ENCODE measurements at places on chromosomes 12 and 14.

DNA sequence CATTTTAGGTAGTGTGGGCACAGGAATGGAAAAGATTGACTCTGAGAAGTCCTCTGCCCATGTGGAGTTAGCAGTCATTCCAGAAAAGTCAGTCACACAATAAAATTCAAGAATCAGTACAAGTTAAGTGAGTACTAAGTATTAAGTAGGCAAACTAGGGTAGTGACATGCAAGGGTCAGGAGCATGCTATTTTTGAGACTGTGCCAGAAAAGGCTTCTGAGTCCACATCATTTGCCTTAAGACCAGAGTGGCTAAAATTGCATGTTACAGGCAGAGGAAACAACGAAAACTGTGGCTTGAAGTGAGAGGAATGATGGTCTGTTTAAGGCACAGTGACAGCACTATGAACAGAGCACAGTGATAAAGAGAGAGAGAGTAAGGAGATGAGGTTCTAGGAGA lies 108.9 kb downstream of the SLC6A15 start:
- no peak for DNase-seq

DNA sequence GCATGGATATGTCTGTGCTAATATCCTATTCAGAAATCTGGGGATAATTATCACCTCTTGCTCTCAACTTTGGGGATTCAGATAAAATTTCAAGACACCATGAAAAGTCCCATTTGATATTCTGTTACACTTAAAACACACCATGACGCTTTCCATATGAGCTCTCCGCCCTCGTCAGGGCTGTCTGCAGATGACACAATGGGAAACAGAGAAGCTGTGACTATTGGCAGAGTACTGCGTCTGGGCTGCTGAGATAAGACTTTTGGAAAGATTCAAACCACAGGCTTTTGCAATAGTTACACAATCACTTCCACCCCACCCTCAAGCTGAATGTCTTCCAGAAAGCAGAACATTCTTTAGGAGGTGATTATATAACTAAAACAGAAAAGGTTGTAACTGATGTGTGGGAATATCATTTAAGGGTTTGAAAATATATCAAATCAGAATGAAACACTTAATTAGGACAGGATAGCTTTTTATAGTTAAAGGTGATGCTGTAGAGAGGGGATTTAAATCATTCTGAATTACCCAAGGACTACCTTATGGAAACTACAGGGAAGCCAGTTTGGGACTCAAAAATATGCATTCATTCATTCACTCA lies 75.3 kb upstream of the TMPO start:
- peak; percentile 99 for DNase-seq

DNA sequence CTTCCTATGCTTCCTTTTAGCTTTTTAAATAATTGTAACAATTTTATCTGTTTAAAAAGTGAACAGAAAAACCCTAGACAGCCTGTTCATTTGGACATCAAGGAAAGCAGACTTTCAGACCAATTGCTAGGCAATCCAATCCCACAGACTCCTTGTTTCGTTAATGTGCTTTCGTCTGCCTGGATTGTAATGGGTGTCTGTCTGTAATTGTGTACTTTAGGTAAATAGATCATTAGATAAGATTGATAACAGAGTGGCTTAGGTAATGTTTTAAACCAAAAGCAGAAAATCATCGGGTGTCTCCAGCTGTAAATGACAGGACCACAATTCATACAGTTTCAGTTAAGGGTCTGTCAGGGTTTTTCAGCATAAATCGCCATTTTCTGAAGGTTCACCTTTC lies 19.6 kb downstream of the CCDC60 start:
- no peak for DNase-seq

GRCh38 chr12:103832048-103832997 lies 8.7 kb downstream of the NT5DC3 start:
- no peak for DNase-seq

DNA sequence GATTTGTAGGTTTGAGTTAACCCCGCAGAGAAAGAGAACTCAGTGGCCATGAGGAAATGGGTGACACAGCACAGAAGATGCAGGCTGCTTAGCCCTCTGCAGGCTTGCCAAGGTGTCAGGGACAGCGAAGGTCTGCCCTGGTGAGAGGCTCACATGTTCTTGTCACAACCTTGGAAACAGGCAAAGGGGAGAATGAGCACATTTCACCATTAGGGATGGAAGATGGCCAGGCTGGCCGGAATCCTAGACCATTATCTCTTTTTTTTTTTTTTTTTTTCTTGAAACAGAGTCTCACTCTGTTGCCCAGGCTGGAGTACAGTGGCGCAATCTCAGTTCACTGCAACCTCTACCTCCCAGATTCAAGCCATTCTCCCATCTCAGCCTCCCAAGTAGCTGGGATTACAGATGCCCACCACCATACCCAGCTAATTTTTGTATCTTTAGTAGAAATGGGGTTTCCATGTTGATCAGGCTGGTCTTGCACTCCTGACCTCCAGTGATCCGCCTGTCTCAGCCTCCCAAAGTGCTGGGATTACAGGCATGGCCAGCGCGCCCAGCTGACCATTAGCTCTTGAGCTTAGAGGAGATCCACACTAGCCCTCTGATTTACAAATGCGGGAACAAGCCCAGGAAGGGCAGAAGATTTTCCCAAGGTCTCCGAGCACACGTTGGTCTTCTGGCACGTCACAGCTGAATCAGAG lies 34.6 kb downstream of the LTBP2 start:
- DNase-seq: peak; percentile 12

DNA sequence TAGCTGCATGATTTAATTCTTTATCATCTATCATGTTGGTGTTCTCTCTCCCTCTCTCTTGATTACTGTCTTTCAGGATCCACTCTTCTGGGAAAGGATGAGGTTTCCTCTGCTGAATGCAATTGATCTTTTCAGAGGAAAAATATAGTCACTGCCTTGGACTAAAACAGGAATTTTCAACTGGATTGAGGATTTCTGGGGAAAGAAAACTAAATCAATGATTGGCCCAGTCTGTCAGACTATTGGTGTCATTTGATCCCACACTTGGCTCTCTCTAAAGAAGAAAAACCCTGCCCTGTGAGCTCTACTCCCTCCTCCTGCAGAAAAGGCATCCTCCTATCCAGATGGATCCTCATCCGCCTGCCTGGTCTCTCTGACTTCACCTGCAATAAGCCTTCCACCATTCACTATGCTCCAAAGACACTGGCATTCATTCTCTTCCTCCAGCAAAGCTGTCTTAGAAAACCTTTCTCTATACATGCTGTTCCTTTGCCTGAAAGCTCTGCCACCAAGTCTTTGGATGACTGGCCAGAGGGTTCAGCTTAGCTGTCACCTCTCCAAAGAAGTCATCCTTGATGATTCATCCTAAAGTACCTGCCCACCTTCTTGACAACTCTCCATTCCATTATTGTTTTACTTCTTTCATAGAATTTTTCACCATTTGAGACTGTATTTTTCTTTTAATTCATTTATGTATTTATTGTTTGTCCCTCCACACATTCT lies 127.7 kb upstream of the CAND1 start:
- no peak for DNase-seq

- peak; percentile 96 for DNase-seq
Measured at GRCh38 chr12:20508359-20508758, 140.0 kb downstream of the PDE3A start.

DNA sequence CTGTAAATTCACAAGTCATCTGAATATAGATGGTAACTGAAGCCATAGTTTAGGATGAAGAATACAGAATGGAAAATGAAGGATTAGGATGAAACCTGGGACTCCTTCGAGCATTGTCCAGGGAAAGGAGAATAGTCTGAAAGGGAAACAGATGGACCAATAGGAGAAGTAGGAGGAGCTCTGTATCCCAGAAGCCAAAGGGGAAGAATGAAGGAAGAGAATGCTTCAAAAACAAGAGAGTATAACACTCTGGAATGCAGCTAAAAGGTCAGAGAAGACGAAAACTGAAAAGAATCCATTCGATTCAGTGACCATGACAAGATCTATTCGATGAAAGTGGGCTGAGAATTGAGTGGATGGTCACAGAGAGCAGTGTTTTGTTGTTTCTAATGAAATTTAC lies 1.0 kb downstream of the GMFB start:
- peak; percentile 52 for DNase-seq

DNA sequence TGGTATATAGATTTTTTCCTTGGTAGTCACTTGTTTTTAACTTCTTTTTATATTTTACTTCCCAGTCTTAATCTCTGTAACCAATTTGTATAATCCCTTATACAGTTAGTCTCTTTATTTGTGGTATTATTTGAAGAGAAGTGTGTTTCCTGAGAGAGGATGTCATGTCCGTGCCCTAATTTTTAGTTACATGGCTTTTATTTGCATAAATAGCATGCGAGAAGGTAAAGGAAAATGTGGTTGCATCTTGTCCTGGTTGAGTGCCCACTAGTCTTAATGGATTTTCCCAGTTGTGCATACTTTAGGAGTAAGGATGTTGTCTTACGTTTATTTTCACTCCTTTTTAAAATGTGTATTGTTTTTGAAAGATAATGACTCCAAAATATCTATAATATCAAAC lies 27.5 kb downstream of the RAP1B start:
- no peak for DNase-seq

GRCh38 chr14:35944847-35945246 lies 118.7 kb downstream of the BRMS1L start:
- no peak for DNase-seq

- DNase-seq: peak; percentile 35
Measured at GRCh38 chr14:41022932-41023331, 583.7 kb upstream of the LRFN5 start.

DNA sequence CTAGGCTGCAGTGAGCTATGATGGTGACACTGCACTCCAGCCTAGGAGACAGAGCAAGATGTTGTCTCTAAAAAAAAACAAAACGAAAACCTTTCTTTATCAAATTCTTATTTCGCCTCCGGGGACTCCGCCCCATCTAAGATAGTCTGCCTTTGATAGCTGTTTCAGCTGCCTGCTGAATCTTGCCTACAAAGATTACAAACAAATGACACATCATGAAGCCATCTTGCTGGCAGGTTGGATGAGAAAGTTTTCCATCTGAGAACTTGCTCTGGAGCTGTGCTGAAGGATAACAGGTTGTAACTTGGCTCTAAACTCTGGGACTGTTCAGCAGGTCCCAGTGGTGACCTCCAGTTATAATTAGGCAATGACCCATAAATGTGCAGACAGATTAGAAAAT lies 41.8 kb upstream of the AEBP2 start:
- peak; percentile 38 for DNase-seq

DNA sequence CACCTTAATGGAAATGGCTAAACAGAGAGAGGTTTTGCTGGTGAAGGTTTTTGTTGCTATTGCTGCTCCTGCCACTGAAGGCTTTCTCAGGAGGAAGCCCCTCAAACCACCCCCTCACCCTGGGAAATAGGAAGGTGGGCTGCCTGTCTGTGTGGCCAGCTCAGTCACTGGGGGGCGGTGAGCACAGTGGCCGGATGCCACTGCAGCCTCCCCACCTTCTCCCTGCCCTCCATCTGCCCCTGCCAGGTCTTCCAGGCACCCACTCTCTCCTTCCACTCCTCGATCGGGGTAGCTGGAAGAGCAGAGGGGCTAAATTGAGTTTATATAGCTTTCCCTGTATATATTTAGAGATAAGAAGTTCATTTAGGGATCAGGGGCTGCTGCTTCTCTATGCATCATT lies 80.8 kb downstream of the PAPOLA start:
- no peak for DNase-seq

Measured in iris pigment epithelial cell (primary cell).